ENCODE measurements at places on chromosomes 5 and 9.
A peak's percentile ranks its signal among the peaks of the same experiment; 100 is the strongest.

DNA sequence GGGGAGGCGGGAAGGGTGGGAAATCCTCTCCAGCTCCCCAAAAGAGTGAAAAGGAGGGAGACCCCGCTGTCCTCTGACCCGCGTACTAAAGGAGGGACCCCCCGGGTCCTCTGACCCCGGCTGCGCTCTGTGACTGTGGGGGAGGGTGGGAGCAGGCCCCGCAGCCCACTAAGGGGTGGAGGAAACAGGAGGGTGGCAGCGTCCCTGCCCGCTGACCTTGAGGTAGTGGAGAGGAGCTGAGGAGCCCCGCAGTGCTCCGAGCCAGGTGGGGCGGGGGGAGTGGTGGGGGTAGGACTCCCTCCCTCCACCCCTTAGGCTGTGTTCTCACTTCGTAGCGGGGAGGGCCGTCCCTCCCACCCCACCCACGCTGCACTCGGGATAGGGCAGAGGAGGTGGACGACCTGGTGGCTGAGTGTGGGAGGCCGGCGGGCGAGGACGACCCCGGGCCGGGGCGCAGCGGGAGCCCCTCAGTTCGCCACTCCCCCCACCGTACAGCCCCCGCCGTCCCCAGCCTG lies 449 bp upstream of the ADCY2 start:
- no peak for DNase-seq

DNA sequence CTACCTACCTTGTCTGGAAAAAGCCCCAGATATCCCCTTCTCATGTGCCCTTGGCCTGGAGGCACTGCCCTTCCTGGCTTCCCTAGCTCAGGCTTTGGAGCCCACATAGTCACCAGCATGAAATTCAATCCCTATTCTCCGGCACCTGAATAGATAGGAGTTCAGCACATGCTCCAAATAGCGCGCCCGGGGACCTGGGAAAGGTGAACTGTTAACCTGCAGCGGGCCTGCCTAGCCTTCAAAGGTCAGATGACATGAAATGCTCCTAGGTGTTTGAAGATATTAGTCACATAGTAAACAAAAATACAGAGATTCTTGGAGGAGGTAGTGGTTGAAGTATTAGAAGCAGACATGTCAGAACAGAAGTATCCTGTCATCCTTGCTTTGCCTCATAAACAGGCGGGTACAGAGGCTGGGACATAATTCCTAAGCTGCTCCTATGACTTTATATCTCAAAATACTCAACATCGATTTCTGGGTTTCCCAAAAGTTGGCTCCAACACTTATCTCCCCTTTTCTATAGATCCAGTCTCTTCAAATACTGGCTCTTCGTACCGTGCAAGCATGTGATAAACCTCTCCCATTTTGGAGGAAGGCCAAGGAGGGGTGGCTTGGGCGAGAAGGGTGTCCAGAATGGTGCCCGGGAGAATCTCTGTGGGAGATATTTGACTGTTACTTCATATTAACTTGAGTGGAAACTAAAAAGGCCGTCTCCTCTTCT lies 88.0 kb upstream of the ANKH start:
- no peak for DNase-seq

- no peak for DNase-seq
Observed at GRCh38 chr5:2675548-2675947, 75.9 kb downstream of the IRX2 start.

GRCh38 chr5:16740811-16741392 lies 124.1 kb upstream of the RETREG1 start:
- no peak for DNase-seq

DNA sequence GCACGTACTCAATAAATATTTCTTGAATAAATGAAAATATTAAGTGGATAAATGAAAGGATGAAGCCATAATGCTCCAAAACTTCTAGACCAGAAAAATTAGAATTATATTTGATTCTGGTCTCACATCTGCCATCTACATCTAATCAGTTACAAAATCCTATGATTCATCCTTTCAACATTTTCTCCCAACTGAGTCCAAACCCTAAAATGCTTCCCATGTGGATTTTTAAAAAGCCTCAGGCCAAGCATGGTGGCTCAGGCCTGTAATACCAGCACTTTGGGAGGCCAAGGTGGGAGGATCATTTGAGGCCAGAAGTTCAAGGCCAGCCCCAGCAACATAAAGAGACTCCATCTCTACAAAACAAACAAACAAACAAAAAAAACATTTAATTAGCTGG lies 31.6 kb upstream of the FST start:
- DNase-seq: no peak

DNA sequence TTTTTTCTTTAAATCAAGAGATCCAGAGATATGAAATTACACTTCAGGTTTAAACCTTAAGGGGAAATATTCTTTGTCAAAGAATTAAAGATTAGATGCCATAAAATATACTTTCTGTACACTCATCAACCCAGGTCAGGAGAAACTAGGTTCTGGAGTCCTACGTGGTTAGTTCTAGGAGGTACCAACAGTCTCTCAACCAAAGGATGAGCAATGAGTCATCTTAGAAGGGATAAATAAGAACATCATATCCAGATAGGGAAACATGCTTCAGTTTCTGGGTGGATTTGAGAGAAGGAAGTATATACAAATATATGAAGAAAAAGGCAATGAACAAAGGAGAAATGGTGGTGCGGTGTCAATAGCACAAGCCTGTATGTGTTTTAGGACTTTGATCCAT lies 98.2 kb downstream of the CSNK1G3 start:
- no peak for DNase-seq

DNA sequence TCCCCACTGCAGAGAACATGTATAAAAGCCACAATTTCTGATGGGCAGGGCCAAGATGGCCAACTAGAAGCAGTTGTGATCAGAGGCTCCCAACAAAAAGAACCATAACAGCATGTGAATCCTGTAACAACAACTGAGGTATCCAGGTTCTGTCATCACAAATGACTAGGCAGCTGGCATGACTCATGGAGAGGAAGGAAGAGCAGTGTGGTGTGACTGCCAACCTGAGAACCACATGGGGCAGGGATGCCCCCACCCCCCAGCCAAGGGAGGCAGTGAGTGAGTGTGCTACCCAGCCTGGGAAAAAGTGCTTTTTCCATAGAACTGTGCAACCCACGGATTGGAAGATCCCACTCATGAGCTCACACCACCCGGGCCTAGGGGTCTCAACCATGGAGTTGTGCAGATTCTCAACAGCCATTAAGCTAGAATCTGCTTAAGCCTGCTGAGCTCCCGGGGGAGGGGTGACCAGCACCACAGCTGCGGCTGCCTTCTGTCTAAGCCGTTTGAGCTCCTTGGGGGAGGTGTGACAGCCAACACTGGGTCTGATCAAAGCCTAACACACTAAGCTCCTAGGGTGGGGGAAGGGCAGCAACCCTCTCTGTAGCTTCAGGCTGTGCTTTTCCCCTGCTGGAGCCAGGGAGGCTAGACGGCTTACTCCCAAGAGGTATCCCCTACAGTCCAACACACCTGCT lies 80.1 kb upstream of the DMAC1 start:
- peak; percentile 16 for DNase-seq

Data from T-cell (primary cell).